Fibroblast of upper back skin (primary cell): ENCODE measurements at places on chromosomes 2 and 18.
A peak's percentile ranks its signal among the peaks of the same experiment; 100 is the strongest.

DNA sequence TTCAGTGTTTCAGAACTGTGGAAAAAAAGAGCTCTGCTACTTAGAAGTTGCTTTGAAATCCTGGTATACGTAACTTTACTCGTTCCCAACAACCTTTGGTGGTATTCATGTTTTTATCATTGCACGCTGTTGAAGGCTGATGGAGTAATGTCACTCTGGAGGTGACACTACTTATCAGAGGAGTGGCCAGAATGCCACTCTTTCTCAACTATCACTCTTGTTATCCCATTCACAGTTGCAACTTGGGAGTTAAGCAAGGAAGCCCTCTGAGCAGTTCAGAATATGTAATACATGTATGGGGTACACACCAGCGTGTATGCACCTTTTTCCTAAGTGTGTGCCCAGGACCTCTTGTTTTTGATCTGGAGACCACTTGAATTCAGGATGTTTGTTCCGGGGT lies 53.6 kb downstream of the TANC1 start:
- no peak for DNase-seq

GRCh38 chr18:49521216-49521835 lies 34.3 kb upstream of the C18orf32 start:
- no peak for DNase-seq

DNA sequence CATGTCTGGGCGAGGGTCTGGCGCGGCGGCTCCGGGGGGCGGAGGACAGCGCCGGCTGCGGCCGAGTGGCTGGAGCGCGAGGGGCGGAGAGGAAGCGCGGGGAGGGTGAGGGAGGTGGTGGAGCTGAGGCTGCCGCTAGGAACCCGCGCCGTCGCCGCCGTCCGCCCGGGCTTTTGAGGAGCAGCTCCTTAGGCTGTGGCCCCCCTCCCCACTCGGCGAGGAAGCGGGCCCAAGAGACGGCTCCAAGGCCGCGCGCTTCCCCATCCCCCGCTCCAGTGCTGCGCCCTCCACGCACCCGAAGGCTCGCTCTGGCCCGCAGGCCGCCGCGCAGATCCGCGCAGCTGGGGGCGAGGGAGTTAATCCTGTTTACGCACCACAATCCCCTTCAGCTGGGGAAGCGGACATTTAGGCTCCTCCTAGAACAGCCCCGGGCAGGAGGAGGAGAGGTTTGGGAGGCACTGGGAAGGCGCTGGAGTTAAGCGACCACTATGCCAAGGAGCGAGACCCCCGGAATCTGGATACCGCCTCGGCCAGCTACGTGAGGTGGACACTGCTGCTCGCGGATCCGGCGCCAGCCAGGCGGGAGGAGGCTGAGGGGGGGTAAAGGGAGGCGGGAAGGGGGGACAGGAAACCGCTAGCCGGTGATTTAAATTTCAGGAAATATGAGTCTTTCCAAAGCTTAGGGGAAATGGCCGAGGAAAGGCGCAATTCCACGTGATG lies at the start of gene CNRIP1:
TSS of gene CNRIP1 (minus strand) at position 552 of the 720 bp plus-strand sequence. CDS start at position 3, 549 bp downstream.
- DNase-seq = peak; percentile 79

DNA sequence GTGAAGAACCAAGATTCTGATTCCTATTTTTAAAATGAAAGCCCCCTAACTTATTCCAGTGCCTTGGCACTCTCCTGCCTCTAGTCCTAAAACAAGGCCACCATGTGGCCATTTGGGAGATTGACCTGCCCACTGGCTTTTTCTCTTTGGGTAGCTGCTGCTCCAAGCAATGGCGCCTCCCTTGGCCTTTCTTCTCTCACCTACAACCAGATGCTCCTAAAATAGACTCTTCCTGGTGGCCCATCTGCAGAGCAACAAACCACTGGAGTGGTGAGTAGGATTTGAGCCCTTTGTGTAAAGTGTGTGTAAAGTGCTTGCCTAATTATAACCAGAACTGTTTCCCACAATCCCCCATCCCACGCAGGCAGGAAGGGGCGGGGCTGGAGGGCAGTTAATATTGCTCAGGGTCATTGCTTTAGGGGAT lies 114.2 kb downstream of the FHOD3 start:
- peak; percentile 51 for DNase-seq

DNA sequence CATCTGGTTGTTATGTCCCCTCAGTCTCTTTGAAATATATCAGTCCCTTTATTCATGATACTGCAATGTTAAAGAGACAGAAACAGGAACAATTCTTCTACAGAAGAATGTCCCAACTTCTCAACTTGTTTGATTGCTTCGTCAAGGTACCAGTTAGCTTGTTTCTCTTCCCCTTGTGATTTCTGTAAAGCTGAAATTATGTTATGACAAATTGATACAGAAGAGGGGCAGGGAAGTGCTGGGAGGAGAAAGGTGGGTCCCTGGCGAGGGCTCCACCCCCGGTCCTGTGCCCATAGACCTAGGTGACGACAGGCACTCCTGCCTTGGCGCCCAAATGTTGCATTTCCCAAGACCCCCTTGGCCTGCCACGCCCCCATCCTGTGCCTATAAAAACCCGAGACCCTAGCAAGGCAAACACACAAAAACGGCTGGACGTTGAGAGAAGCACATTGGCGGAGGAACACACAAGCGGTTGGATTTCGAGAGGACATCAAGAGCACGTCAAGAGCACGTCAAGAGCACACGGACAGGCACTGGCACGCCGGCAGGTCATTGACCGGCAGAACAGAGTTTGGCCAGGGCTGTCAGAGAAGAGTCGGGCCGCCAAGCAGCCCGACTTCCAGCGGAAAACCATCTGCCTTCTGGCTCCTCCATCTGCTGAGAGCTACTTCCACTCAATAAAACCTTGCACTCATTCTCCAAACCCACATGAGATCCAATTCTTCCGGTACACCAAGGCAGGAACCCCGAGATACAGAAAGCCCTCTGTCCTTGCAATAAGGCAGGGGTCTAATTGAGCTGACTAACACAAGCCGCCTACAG lies 11.5 kb upstream of the RTN4 start:
- DNase-seq = no peak

GRCh38 chr2:205188239-205189138 lies 493.8 kb upstream of the NRP2 start:
- DNase-seq = peak; percentile 86

- DNase-seq = no peak
These were observed 9.8 kb upstream of the MRO start for GRCh38 chr18:50829644-50830043.

GRCh38 chr18:6221602-6222014 lies 193.1 kb downstream of the L3MBTL4 start:
- DNase-seq = no peak

DNA sequence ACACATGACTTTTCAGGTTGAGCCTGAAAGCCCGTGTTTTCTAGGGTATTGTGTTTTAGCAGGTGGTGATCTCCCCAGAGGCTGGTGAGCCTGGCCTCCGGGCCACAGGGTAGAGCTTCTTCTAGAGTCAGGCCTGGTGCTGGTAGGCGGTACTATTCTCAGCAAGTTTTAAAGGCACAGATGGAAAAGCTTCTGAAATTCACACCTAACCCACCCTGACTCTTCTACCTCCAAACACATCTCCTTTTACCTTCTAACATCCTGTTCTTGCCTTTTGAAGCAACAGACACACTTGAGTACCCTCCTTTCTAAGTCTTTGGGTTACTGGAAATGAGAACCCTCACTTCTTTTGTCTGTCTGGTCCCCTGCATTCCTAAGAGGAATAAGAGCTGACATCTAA lies 191.1 kb downstream of the SETBP1 start:
- DNase-seq = no peak

- DNase-seq = peak; percentile 83
These were observed 86.9 kb downstream of the RDH14 start for GRCh38 chr2:18473241-18474181.

GRCh38 chr2:200787351-200788120 lies 24.2 kb upstream of the BZW1 start:
- peak; percentile 85 for DNase-seq

GRCh38 chr2:133326652-133327397 lies 241.4 kb downstream of the NCKAP5 start:
- peak; percentile 61 for DNase-seq

DNA sequence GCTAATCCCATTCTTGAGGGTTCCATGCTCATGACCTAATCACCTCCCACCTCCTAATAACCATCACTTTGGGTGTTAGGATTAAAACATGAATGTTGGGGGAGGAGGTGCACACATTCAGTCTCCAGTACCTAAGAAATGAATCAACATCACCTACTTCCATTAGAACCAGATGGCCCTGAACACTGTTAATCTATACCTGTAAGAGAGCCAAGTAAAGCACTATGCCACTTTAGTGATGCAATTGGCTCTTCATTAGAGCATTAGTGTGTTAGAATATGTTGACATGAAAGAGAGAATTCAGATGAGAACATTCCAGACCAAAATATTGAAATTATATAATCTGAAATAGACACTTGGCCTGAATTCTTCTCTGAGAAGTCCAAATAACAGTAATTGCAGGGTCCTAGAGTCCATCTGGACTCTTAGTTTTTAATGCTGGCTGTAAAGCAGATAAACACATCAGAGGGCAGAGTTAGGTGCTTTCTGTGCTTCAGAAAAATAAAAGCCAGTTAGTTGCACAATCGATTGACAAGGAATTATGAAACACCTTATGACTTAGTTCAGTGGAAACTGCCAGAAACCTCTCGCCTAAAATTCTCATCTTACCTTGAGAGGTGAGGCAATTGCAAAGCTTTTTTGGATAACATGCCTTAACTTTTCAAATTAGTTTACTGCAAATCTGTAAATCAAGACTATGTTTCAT lies 923.7 kb downstream of the SLC4A3 start:
- DNase-seq = no peak

DNA sequence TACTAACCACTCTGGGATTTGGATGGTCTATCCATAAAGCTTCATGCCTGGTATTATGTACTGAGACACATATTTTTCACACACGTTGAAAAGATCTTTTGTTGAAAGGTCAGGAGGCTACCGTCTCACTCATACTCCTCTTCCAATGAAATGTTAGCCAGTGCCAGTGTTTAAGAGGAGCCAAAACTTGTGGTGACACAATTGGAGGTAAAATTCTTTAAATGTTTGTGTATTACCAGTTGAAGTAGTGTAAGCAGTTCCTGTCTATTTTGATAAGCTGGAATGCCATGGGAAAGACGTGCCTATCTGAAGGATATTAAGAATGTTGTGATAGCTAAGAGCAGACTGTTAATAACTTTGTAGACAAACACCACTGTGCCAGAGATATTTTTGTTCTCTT lies 32.1 kb downstream of the MARCHF7 start:
- DNase-seq = peak; percentile 15

GRCh38 chr2:239692362-239692851 lies 291.6 kb upstream of the HDAC4 start:
- DNase-seq = no peak

DNA sequence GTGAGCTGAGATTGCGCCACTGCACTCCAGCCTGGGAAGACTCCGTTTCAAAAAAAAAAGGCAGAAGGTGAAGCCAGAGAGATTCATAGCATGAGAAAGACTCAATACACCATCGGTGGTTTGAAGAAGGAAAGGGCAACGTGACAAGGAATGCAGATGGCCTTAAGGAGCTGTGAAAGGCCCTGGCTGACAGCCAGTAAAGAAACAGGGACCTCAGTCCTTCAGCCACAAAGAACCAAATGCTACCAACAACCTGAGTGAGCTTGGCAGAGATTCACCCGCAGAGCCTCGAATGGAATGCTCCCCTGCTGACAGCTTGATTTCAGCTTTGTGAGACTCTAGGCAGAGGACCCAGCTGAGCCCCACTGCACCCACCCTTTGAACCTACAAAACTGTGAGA lies 154.9 kb upstream of the NDUFV2 start:
- DNase-seq = peak; percentile 82
